Breast epithelium (tissue), 4 donors: ENCODE measurements at places on chromosomes 4 and X.

DNA sequence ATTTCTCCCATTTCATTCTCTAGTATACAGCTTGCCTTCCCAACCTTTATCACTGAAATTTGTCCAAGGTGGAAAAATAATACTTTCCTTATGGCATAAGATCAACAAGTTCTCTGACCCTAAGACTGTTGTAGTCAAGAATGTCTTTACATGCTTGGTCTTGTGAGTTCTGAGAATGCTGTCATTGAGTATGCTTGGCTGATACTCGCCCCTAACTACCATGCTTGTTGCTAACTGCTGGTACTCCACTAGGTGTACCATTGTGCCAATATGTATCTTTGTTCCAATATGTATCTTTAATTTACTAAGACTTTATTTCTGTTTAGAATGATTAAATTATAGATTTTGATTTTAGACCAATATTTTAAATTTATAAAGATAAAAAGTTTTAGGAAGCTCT, 796.4 kb downstream of the PCDH7 start:
- no peak for DNase-seq

GRCh38 chr4:24856586-24856985, 56.3 kb downstream of the CCDC149 start:
- DNase-seq, result no peak

DNA sequence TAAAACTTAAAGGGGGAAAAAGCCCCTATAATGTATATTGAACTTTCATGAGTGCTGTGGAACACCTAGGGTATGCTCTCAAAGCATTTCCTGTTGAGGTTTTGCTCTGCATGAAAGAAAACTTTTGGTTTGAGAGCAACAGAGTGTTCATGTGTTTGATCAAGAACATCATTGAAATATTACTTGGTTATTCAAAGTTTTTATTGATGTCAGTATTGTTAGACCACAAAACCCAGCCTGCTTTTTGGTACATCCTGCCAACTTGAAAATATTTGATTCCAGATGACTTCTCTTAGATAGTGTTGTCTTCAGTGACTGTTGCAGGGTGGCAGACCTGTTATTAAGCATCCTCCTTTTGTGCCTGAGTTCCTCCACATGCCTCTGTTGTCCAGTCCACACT, 68.0 kb downstream of the N4BP2 start:
- no peak for DNase-seq

- no peak for DNase-seq
Observed at GRCh38 chrX:112851161-112851779, 10.6 kb upstream of the AMOT start.
